Cardiac septum (tissue), 1 donor: ENCODE measurements at places on chromosomes 3 and 15. TPM values are rescaled to one million over a fixed set of nuclear protein-coding genes. Genes with fewer than 3 reads are reported as not detected.

GRCh38 chr3:129065720-129066073, 5.1 kb downstream of the GP9 start:
- DNase-seq, result peak; percentile 0

DNA sequence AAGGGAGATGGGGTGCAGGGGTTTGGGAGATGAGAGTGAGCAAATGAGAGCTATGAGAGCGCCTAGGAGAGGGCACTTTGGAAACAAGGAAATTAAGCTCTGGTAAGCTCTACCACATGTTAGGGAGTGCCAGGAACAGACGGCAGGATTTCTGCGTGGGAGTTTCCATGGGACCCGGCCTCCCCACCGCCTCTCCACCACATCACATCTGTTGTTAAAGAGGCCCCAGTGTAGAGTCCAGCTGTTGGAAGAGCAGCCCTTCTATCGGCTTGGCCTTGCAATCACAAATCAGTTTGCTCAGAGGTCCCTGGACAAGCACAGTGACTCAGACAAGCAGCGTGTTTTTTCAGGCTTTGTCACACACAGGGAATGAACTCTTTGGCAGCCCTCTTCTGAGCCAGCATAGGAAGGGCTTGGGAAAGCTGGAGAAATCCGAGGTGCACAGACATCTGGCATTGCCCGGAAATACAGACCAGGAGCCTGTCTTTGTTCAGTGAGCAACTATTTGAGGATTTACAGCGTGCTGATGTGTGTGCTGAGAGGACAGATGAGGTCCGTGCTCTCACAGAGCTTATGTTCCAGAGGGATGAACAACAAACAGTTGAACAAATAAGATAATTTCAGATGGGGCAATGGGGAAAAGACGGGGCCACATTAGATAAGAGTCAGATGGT, 370.6 kb upstream of the PROK2 start:
- DNase-seq, result no peak

Gene PRRT3
- total RNA-seq, result 1.6 TPM

DNA sequence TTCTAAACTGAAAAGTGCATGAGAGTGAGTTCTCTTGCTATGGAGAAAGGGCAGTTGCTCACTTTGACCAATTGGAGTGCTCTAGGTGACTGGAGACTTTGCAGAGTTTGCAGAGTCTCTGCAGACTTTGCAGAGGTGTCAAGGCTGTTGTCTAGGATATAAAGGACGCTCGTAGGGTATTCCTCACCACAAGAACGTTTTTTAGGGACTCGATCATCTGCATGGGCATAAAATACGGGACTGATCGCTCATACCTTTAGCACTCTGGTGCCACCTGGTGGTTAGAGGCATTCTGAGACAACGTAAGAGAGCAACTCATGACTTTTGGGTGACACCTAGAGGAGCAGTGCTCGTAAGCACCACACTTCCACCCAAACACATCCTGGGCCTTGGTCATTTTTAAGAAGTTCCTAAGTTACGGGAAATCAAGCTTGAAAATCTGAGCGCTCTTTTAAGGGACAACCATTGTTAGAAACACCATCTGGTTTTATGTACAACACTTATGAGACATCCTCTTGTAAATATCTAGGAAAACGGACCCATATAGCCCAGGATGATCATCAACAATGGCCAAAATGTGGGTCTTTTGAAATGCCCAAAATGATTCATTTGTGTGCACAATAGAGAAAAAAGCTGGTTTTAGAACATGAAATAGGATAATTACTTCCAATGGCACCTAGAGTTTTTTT, 51.6 kb upstream of the XCR1 start:
- DNase-seq, result peak; percentile 91

Gene LRRC2
- total RNA-seq, result 70.6 TPM

GRCh38 chr3:196288141-196288460, 575 bp upstream of the PCYT1A start:
- no peak for DNase-seq

DNA sequence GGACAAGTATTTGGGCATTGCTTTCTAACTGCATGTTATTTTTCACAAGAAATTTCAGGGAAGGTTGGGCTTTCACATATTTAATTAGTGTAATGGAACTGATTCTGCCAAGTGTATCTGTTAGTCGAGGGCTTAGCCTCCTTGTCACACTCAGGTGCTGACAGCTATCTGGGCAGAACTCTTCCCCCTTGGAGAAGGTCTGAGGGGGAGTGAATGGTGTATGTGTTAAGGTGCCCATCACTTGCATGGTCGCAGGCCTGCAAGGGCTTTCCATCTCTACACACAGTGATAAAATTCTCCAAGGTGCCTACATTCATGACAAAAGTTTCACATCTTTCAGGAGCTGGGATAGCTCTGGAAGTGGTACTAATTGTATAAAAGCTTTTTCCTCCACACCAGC, 97.6 kb upstream of the ICE2 start:
- no peak for DNase-seq

Gene SCG3
- not detected for total RNA-seq

DNA sequence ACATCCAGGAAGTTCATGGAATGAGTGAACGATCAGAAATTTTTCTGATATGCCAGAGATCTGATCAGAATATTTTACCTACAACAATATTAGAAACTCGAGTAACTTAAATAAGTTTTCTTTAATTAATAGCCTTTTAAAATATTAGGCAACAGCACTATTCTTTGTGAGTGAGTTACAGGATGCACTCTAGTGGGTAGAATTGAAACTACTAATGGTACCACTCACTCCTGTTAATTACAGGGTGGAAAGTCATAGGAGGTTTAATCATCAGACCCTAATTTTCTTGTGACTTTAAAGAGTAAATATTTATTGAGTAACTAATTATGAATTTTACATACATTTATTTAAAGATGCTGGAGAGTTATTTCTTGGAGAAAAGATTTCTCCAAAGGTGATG, 217.3 kb downstream of the CACNA2D3 start:
- no peak for DNase-seq

GRCh38 chr3:122014741-122015140, 7.3 kb downstream of the ILDR1 start:
- DNase-seq, result no peak
